ENCODE measurements at places on chromosomes 2 and 18.

DNA sequence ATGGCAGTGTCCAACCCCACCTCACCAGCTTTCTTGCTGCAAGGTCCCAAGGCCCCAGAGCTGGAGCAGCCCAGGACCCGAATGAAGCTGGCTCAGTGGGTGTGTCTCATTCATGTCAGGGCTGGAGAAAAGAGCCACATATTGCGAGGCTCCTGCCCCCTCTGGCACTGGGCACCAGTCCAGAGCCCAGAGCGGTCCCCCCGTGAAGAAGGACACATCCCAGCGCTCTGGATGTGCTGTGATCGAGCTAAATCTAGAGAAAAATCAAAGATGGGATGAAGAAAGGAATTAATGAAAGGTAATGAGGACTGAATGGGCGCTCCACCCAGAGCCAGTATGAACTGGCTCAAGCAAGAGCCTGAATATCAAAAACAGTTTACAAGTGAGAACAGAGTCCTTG, 13.3 kb upstream of the MPV17 start:
- no peak for DNase-seq

GRCh38 chr18:32091724-32092421, at the start of gene RNF138:
Gene RNF138 (plus strand): TSS chr18:32091874. CDS start chr18:32092777, 903 bp downstream.
- DNase-seq, result peak; percentile 83

- peak; percentile 4 for DNase-seq
Observed at GRCh38 chr2:234881413-234882241, 70.2 kb upstream of the SH3BP4 start.

DNA sequence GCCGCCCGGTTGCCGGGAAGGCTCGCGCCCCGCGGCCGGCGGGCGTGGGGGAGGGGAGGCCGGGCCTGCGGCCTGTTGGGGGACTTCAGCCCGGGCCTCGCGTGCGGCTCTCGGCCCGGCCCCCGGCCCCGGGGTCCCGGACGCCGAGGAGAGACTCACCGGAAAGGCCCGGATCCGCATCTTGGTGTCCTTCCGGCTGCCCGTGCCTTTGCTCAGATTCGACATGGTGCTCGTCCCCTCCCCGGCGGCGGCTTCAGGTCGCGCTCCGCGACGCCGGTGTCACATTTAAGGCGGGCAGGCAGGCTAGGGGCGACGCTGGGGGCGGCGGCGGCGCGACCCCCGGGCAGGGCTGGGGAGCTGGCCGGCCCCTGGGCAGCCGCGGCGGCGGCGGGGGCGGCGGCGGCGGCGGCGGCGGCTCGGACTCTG, 365 bp downstream of the CUL3 start:
- peak; percentile 55 for DNase-seq

DNA sequence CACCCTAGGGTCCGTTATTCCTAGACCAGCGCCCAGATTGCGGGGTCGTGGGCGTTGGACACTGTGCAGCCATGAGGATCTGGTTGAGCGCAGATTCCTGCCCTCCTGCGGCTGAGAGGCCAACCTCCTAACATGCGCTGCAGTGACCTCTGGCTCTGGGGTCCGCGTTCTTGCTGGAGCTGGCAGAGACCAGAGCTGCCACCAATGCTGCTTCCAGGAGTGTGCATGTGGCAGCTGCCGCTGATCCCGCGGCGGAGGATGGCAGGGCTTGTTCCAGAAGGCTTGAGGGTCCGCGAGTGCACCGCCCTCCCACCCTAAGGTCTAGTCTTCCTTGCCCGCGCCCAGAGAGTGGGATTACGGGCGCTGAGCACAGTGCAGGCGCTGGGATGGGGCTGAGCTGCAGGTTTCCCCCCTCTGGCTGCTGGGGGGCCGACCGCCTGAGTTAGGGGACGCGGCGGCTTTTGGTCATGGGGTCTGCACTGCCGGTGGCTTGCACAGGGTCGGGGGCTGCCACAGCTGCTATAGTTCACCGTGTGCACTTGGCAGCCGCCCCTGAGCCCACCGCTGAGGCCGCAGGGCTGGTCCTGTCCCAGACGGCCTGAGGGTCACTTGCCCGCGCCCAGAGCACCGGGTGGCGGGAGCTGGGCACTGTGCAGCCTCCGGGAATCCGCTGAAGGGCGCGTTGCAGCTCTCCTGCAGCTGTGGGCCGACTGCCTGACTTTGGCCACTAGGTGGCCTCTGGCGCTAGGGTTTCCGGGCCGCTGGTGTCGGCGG, 145.9 kb downstream of the CCDC74A start:
- peak; percentile 59 for DNase-seq

DNA sequence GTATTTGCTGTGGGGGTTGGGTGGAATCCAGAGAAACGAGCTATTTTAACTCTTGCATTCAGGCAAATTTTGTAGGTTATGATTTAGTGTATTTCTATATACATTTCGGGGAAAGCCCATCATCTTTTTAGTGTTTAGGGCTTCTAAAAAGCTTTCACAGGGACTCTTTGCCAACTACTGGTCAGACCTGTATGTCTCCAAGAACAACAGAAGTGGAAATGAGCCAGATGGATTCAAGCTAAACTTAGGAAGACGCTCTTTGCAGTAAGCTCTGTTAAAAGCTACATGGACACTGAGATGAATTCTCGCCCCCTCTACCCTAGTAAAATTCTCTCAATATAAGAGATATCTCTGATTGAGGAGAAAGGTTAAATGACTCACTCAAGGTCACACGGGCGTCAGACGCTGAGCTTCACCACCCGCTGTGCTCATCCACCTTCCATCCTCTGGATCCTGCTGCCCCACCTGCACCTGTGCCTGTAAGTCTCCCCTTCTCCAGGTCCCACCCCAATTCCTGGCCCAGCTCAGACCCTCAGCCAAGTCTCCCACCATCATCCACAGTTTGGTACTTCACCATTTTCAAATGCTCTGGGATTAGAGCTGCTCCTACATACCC, 85.6 kb downstream of the MARCHF4 start:
- no peak for DNase-seq

DNA sequence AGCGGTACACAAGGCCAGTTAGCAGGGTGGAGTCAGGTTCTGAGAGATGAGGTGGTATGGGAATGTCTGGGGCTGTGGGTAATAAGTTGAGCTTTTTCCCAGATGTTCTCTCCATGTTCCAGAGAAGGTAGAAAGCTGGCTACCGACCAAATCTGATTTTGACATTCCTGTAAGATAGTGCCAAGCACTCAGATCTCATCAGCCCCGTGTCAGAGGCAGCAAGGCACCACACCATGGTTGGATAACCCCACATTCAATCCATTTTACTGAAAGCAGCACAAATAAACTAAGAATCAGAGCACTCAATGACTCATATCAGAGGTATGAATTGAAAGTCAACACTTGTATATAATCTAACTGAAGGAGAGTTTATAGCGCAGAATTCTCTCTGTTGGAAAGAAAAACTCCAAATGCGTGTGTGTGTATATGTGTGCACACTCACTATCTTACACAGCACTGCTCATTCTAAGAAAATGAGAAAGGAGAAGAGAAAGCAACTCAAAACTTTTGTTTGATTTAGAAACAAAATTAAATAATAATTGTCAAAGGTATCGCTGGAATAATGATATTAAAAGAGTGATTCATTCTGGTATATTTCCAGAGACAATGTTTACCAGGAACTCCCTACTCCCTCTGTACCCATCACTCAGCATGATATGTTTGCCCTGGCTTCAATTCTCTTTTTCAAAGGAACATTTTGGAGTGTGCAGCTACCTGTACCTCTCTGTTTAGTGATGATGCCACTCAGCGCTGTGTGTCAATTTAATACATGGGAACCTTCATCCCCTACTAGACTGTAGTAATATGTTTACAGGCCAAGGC, 375.1 kb upstream of the ID2 start:
- DNase-seq, result no peak

DNA sequence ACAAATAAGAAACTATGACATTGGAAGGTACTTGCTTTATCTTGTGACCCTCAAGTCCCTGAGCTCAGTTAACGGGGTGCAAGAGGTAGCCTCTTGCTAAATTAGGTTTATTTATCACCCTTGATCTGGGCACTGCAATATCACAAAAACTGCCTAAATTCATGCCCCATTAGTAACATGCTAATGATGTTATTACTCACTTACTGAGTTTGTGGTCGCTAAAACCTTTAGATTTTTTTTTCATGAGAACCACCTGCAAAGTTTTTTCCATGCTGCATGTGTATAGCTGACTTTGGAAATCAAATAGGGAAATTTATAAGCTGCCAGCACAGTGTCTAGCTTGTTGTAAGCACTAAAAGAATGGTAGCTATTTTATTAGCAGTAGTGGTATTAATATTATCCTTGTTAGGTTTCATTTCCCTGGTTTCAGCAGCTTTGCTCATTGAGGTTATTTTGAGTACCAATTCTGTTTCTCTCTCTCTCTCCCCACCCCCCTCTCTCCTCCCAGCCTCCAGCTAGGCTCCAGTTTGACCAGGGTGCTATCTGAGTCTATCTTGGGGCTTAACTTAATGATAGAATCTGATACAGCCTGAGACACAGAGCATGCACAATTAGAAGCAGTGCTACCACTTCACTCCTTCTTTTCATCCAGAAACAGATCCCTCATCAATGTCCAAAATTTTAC, 88.7 kb upstream of the ATP8B1 start:
- no peak for DNase-seq

- DNase-seq, result peak; percentile 94
Observed at GRCh38 chr2:32627814-32628579, at the start of gene TTC27. Gene TTC27 (plus strand): TSS chr2:32628050. CDS start chr2:32628293, 243 bp downstream.

DNA sequence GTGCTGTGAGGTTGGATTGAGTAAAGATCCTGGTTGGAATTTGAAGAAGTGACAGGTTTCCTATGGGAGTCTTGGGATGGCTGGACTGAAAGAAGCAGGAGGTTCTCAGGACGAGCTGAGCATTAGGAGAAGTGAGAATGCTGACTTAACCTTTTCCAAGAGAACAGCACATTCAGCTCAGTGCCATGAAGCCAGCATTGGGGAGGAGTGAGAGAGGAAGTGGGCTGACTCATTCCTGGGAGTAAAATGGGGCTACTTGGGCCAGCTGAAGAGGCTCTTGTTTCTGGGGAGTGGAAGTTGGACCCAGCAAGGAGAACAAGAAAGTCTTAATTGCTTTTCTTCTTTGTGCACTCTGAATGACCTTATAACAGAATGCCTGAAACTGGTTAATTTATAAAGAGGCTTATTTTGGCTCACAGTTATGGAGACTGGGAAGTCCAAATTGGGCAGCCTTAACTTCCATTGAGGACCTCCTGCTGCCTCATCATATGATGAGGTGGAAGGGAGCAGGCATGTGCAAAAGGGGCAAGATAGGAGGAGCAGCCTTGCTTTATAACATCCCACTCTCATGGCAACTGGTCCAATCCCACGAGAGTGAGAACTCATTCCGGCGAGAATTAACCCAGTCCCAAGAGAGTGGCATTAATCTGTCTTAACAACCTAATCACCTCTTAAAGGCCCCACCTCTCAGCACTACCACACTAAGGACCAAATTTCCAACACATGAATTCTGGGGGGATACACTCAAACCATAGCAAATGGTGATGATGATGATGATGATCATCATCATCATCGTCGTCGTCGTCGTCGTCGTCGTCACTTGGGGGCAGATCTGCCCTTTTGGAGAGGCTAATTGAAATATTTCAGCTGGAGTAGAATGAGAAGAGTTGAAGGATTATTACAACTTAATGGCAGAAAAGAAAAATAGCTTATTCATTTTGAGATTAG, 26.1 kb downstream of the DGUOK start:
- no peak for DNase-seq

- DNase-seq, result no peak
Observed at GRCh38 chr18:75134611-75134975, 74.3 kb downstream of the PTGR3 start.

GRCh38 chr2:23241611-23242245, 143.3 kb upstream of the KLHL29 start:
- no peak for DNase-seq

- no peak for DNase-seq
Observed at GRCh38 chr2:1728821-1729220, 15.5 kb downstream of the PXDN start.

GRCh38 chr2:239824046-239824694, 201.0 kb downstream of the NDUFA10 start:
- DNase-seq, result no peak

DNA sequence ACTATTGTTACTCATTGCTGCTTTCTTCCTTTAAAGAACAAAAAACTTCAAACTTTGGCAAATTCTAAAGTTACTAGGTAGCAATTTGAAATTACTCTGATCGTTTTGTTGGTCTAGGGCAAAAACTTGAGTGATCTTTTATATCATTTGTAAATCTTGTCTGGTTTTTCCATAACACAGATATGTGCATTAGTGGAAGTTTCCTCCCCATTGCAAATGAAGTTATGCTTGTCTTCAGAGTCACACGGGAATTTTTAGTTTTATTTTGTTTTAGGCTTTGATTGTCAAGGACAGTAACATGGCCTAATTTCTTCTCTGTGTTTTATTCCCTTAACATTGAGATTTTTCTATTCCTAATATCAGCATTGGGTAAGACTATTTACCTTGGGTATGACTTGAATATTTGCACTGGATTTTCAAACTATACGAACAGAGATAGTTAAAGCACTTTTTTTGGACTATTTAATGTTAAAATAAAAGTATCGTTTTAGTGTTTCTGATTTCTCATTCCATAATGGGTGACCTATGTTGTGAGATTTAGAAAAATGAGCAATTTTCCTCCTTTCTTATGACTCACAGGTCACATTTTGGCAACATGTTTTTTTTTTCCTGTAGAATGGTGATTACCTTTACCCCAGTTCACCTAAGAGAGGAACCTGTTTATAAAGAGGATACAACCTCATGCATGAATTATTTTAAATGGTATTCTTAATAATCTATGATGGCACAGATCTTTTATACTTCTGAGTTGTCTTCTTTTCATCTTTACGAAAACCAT, 65.0 kb downstream of the BABAM2 start:
- DNase-seq, result no peak

DNA sequence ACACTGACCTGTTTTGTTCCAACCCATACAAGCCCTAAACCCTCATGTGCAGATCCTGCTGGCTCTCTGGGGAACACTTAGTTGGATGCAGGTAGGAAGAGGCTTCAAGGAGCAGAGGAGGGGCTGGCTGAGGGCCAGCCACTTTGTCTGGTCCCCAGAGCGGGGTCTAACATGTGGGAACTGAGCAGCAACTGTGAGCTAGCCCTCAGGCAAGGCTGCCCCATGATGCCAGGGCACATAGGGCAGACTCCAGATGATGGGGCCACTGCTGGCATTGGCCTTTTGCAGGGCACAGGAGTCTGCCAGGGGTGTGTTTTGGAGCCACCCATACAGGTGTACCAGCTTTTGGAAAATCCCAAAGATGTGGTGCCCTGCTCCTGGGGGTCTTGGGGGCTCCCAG, 67.7 kb downstream of the HPCAL1 start:
- DNase-seq, result no peak

GRCh38 chr18:76657911-76658470, 162.9 kb upstream of the ZNF516 start:
- no peak for DNase-seq

DNA sequence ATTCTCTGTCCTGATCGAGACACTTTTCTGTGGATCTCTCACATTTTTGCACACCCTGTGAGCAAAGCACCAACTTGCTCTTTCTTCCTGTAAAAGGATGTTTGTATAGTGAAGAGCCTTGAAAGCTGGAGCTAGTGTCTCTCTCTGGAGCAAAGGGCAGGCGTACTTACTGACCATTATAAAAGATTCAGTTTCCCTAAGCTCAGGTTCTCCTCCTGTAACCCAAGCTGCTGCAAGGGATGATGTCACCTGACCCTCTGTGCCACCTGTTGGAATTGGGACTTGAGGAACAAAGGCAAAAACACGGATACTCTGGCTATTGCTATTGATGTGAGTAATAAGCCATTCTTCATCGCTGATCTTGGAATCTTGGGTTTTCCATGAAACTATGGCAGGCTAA, 52.6 kb upstream of the NEMP2 start:
- DNase-seq, result no peak

Measured in CD4-positive, alpha-beta T cell treated with Interleukin-15 for 4 hours (primary cell).